ENCODE measurements at places on chromosomes 5 and 9.

- no peak for DNase-seq
Measured at GRCh38 chr5:90171466-90171865, 238.1 kb downstream of the CETN3 start.

DNA sequence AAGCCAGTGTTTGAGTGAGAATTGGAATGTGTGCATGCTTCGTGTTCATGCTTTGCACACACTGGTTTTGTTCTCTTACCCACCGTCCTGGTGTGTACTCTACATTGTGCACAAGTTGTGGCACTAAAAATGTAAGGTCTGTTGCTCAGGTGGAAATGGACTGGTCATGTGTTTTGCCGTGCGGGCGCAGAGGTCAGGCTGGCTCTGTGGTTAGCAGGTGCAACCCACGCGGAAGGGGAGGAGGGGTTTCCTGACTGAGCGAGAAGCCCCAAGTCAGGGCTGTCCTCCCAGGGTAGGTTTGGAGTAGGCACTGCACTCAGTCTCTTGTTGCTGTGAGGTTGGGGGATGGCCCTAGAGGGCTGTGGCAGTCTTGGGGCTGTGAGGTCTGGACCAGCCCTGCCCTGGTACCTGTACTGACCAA is 86.6 kb downstream of the EHMT1 start:
- DNase-seq, result no peak

GRCh38 chr5:178113141-178113787 is at the start of gene N4BP3:
Gene N4BP3 (plus strand): TSS chr5:178113532. CDS start chr5:178119584, 6,052 bp downstream.
- peak; percentile 74 for DNase-seq

GRCh38 chr9:103530934-103531333 is 535.8 kb downstream of the CYLC2 start:
- no peak for DNase-seq

DNA sequence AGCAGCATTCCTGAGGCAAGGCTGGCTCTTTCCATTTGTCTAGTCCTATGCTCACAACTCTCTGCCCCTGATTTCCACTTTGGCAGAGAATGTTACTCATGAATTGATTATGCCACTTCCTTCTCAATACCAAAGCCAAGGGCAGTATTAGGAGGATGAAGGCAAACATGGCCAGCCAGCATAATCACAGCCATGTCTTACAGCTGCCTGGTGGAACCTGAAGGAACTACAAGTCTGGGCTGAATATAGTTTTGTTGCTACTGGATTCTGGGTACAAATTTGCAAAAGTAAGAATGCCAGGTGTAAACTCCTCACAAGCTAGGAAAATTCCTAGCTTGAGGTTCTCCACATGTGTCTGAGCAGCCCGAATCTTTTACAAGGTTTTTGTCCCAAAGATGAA is 4.2 kb downstream of the SIL1 start:
- DNase-seq, result no peak

DNA sequence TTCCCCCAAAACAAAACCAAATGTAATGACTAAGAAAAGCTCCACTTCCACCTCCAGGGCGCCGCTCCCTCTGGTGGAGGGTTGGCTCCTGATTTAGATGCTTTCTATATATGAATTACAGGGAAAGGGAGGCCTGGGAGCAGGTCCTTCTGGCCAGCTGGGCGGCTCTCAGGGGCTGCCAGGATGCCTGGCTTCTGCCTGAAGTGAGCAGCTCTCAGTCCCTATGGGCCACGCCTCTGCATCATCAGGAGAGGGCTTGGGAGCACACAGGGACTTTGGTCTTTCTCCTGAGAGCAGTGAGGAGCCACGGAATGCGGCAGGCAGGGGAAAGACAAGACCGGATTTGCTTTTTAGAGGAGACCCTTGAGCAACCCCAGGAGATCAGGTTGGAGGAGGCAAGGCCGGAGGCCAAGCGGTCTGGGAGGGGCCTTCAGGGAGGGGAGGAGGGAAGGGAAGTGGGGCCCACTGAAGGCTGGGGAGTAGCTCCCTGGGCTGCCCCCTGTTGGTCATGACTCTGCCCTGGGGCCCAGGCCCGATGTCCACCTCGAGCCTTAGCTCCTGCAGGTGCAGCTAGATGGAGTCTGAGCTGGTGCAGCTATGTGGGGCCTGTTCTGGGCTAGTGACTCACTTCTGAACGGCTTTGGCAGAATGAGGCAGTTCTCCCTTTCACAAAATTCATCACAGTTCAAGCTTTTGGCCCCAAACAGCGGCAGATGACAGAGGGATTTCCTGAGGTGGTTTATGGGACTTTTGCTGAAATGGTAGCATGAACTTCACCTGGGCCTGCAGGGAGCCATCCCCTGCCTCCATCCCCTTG is 11.3 kb upstream of the GRHPR start:
- DNase-seq, result no peak

GRCh38 chr9:130193103-130193502 is 20.9 kb downstream of the NCS1 start:
- DNase-seq, result no peak

GRCh38 chr9:107455425-107456135 is 34.0 kb downstream of the KLF4 start:
- no peak for DNase-seq

DNA sequence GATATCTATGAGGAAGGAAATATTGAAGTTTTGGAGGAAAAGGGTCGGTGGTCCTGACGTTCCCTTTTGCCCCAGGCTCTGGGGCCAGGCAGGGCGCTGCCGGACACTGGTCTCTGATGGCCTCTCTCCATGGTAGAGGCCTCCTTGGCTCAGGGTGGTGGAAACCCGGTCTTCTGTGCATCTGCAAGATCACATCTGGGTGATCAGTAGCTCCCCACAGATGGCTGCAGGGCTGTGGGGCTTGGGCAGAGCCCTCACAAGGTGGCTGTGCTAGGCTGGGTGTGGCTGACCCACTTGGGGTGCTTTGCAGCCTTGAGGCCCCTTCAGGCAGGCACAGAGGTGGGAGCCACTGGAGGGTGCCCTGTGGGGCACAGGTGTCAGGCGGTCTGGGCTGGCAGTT is 53.9 kb upstream of the RNU6ATAC start:
- DNase-seq, result no peak

- no peak for DNase-seq
Measured at GRCh38 chr5:140631831-140632365, 1.1 kb downstream of the CD14 start.

- no peak for DNase-seq
Measured at GRCh38 chr9:137013571-137013940, 14.5 kb downstream of the ABCA2 start.

- DNase-seq, result no peak
Measured at GRCh38 chr5:135823881-135824280, 10.6 kb upstream of the SLC25A48 start.

GRCh38 chr5:115295777-115296123 is 704 bp downstream of the CCDC112 start:
- DNase-seq, result no peak

DNA sequence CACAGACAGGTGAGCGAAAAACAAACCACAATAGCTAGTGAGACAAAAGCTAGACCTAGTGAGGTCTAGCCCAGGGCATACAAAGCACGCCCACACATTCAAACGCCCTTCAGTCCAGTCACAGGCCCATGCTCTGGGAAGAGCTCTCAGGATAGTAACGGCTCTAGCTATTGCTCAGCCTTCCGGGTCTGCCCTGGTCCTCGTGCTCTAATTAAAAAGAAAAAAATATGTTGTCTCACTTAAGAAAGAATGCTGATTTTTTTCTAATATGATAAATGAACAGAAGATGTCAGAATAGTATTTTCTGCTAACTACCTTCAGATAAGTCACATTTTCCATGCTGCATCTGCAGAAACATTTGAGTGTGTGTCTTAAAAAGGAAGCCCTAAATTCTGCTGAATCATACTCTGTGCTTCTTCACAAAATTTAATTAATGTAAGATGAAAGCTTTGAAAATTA is 94.5 kb downstream of the PLPP1 start:
- no peak for DNase-seq

DNA sequence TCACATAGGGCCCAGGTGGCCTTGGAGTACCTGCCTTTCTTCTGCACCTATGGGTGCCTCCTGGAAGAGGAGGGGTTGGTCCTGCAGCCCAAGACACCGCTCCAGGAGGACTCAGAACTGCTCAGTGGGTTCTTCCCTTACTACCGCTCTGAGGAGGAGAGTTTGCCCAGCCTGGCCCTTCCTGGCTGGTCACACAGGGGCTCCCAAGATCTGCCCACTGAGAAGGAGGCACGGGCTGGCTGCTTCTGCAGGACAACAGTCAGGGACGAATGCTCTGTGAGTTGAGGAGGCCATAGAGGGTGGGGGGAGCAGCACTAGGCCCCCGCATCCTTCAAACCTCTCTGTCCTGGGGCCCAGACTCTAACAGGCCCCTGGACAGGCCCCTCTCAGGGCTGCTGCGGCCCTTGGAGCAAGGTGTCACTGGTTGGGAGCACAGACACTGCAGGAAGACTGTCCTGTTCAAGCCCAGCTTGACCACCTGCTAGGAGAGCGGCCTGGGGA is 9.9 kb upstream of the SLC25A48 start:
- DNase-seq, result no peak

DNA sequence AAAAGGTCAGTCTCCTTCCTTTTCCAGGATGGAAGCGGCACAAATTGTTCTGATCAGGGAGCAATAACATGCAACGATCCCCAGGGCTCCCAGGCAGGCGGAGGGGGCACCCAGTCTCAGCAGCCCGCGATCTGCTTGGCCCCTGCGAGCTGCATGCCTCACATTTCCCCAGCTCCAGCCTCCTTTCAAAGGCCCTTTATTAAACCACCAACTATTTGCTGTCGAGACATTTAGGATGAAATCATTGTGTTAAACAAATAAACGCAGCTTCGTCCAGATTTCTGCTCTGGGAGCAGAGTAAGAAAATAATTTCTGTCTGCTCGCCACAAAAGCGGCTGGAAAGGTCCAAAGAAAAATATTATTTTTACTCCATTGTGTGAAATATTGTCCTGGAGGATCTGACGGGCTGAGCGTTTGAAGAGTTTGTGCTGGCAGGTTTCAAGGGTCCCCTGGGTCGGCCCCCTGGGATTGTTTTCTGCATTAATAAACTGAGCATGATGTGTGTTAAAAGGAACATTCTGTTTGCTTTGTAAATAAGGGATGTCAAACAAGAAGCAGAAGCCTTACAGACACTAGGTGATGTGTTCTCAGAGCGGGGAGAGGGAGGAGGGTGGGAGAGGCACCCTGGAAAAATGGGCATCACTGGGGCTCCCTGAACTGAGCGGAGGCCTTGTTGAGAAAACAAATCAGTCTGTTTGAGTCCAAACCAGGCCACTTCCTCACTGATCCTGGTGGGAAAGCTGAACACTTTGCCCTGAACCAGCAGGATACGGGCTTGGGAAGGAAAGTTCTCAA is 110.1 kb downstream of the FOXD1 start:
- DNase-seq, result no peak

- DNase-seq, result no peak
Measured at GRCh38 chr9:88015606-88016005, 41.3 kb upstream of the CDK20 start.

DNA sequence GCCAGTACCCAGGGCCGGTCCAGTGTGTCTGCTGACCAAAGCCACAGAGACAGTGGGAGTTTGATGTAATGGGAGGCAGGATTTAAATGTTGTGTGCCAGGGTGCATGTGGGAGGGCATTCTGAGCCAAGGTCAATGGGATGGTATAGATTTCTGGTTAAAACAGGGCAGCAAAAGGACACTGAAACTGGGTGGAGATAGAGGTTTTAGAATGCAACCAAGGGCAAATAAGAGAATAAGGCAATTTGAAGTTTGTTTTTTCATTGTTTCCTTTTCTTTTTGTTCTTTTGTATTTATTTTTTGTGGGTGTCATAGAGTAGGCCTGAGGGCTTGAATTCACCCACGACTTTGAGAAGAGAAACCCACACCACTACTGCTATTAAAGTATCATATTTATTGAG is 65.5 kb upstream of the CLINT1 start:
- DNase-seq, result no peak

DNA sequence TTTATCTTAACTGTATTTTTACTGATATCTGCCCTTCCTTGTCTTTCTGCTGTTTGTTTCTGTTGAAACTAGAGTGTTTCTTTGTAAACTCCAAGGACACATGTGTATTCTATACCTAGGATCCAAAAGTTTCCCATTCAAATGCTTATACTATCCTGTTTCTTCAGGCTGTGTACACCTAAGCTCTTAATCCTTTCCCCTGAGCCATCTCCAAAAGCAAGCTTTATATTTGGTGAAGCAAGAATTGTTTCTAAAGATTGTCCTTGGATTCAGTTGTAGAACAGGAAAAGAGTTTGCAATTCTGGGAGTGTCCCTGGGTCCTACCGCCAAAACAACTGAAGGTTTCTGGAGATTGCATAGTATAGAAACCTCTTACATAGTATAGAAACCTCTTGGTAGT is 65.9 kb downstream of the CWC27 start:
- no peak for DNase-seq

GRCh38 chr5:6804766-6805501 is 91.7 kb downstream of the TENT4A start:
- no peak for DNase-seq

GRCh38 chr5:163360656-163361055 is 76.7 kb upstream of the CCNG1 start:
- no peak for DNase-seq

DNA sequence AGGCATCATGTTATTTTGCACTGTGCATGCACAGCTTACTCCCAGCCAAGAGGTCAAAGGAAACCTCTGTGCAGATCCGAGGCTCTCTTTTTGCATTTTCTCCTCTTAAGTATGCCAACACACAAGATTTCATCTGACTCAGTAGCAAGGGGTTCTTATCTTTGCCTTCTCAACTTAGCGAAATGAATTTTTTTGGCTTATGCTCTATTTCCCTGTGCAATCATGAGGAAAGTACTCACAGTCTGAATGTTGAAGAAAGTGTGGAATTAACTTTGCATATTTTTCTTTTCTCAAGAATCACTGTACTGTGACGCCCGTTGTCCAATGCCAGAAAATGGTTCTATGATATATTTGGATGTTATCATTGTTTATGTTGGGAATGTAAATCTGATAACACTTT is 173.5 kb upstream of the FBXL7 start:
- no peak for DNase-seq

DNA sequence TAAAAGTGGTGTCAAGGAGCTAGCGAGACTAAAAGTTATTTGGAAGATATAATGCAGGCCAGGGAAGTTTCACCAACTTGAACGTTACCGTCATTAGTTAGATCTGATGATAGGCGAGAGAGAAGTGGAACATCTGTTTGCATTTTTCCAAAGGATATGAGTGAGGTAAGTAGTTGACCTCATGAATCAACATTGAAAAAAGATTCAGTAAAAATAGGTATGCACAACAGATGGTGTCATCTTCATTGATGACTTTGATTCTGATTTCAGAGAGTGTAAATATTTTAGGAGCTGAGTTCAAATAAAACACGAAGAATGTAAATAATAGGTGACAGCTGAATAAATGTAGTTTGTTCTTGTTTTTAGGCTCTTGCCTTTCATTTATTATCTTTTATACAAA is 998.9 kb upstream of the CDH6 start:
- DNase-seq, result no peak

DNA sequence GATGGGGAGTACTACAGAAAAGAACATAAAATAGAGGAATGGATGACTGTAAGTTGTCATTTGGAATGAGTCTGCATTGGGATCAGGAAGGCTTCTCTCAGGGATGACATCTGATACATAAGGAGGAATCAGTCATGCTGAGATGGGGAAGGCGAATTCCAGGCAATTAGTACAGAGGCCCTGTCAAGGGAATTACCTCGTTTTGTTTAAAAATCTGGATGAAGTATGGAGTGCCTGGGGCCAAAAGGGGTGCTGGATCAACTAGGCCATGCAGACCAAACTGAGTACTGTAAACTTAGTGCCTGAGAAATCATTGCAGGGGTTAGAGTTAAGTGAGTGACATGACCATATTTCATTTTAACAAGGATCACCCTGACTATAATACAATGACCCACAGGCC is 30.5 kb downstream of the JAKMIP2 start:
- no peak for DNase-seq

Data from activated CD8-positive, alpha-beta memory T cell treated with anti-CD3 and anti-CD28 coated beads for 1 hour (primary cell).